ENCODE measurements at places on chromosomes 5 and 9.

GRCh38 chr5:171945476-171945875, 61.0 kb downstream of the FBXW11 start:
- no peak for DNase-seq

DNA sequence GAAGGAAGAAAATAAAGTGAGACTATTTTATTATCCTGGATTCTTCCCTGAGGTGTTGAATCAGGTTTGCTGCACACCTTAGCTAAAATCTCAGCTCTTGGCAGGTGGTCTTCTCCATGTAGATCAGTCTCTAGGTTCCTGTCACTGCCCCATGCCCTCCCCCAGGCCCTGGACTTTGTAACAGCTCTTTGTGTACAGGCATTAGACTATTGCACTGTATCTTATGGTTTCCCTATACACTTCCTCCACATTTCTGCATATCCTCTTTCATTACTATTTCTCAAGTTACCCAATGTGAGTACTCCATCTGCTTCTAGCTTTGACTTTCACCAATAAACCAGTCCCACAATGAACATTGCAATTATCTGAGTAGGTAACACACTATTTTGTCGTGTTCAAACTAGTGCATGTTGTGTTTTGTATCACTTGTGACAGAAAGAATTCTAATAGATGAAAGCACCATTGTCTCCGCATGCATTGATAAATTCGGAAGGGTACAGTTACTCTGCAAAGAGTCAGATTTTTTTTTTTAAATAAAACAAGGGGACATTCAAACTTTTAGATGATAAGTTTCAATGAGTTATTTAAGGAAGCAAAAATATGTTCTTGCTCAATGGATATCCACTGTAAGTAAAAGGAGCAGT, 1348.7 kb upstream of the C9orf72 start:
- DNase-seq: no peak

DNA sequence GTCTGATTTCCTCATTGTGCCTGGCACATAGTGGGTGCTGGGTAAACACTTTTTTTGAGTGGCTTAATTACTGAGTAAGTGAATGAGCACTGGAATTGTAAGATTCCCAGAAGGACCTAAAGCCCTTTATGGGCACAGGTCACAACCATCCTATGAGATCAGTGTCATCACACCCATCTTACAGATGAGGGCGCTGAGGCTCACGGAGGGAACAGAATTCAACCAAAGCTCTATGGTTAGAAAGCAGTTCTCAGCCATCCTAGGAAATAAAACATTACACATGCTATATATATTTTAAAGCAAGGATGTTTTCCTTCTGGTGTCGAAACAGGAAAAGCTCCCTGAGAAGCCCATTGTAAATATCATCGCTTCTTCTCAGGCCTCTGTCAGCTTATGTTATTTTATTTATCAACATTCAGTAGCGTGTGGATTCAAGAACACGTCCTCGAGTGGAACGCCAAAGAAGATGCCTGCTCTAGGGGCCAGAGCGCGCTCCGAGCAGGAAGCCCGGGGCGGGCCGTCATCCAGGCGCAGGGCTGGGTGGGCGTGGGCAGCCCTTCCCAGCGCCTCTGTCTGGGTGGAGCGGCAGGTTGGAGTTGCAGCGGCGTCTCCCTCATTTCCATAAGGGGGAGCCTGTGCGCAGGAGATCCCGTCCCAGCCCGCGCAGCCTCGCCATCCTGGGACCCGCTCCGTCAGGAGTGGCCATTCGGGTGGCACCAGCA, 155.8 kb upstream of the SMIM23 start:
- no peak for DNase-seq

- no peak for DNase-seq
Measured at GRCh38 chr5:17694914-17695313, 60.7 kb downstream of the TAF11L14 start.

DNA sequence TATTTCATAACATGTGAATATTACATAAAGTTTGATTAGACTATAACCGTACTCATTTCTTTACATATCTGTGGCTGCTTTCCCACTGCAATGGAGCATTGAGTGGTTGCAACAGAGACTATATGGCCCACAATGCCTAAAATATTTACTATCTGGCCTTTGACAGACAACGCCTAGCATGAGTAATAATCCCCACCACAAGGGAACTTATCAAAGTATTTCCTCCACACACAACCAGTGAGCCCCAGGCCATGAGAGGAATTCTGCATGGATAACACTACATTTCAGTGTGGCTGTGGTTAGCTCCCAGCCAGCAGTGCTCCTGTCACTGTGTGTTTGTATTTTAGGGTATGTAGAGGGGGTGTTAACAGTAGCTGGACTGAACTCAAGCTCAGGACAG, 54.8 kb downstream of the FAM81B start:
- DNase-seq: no peak

- DNase-seq: no peak
Measured at GRCh38 chr9:136648751-136649150, 14.0 kb upstream of the EGFL7 start.

DNA sequence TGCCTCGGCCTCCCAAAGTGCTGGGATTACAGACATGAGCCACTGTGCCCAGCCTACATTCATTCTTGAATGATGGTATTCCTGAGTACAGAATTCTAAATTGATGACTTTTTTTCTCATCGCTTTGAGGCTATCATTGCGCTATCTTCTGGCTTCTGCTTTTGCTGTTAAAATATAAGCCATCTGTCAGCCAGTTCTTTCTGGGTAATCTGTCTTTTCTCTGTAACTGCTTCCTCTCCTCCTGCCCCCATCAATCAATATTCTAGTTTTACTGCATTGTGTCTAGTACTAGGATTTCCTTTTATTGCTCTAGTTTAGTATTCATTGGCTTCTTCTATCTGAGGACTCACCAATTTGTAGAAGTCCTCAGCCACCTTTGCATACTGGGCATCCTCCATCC, 89.0 kb downstream of the PLPP1 start:
- DNase-seq: no peak

- no peak for DNase-seq
Measured at GRCh38 chr9:91682806-91683205, 259.2 kb upstream of the NFIL3 start.

DNA sequence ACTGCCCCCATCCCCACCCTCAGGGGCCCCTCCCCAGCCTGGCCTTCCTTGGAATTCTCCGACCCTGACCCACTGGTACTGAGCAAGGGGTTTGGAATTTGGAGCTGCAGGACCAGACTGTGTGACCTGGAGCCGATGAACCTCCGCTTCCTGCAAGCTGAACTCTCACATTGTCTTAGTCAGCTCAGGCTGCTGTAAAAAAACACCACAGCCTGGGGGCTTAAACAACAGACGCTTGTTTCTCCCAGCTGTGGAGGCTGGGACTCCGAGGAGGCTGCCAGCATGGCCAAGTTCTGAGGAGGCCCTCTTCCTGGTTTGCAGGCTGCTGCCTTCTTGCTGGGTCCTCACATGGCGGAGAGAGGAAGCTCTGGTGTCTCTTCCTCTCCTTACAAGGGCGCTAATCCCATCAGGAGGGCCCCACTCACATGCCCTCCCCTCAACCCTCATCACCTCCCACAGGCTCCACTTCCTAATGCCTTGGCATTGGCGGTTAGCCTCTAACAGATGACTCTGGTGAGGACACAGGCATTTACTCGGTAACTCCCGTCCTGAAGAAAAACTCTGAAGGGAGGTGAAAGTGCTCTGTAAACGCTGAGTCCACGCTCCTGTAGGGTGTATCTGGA, 42.4 kb downstream of the C5orf15 start:
- no peak for DNase-seq

GRCh38 chr5:81068063-81068462, 107.9 kb downstream of the RASGRF2 start:
- DNase-seq: no peak

Measured in SIG-M5 (cell line).